SK-MEL-5 (cell line): ENCODE measurements at places on chromosomes 3 and 15.

DNA sequence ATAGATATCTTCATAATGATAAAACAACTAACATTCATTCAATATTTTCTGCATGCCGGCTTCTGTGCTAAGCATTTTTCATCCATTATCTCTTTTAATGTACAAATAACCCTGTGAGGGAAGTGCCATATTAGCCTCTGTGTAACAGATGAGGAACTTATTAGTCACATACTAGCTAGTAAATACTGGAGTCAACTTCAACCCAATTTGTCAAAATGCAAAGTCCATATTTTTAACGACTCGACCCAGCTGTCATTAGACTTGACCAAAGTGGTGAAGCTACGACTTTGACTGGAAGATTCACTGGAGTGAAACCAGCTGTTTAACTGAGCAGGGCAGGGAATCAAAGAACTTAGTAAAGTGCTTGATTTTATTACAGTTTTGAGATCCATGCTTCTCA lies 41.6 kb downstream of the PARP15 start:
- DNase-seq, result no peak

DNA sequence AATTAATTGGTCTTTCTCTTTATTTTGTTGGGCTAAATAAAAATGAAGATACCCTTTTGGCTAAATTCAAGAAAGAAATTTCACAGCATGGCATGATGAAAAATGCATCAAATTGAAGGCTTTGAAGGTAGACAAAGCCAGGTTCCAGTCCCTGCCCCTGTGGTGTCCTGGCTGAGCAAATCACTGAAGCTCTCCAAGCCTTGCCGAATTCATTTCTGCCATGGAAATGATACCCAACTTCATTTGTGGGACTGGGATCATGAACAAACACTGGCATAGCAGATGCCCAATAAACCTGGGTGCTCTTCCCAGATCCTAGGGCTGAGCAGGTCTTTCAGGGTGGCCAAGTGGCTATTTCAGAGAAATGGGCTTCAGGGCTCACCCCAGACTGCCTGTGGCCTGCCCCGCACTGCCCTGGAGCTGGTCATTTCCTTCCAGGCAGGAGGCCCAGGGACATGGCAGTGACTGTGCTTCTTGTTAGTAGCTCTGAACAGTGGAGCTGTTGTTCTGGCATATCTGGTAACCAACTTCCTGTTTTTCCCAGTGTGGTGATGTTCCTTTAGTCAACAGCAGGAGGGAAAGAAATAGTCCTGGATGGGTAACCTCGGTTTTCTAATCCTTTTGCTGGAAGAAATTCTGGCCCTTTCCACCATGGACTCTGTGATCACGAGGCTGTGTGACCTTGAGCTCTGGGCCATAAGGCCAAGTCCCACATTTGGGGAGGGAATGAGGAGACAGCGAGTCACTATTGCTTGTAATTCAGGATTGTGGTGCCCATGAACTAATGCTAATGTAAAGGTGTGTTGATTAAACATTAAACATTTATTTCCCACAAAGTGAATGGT lies 47.6 kb downstream of the CTDSPL start:
- peak; percentile 93 for DNase-seq

- DNase-seq, result no peak
Observed at GRCh38 chr15:83794209-83794608, 140.3 kb downstream of the ADAMTSL3 start.

DNA sequence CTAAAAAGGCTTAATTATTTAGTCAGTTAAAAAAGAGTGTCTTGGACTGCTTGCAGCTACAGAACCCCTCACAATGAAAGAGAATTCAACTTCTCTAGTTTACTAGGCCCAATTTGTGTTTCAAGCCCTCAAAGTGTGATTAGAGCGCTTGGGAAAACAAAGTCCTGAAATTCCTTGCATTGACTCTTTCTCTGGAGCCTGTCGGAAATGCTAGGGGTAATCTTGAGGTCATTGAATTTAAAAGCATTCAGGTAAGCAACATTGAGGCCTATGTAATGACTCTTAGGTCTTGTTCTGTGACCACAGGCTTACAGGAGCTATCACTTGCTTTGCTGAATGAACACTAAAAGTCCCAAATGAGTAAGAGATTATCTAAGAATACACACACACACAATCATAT lies 186.0 kb downstream of the NLGN1 start:
- DNase-seq, result no peak

DNA sequence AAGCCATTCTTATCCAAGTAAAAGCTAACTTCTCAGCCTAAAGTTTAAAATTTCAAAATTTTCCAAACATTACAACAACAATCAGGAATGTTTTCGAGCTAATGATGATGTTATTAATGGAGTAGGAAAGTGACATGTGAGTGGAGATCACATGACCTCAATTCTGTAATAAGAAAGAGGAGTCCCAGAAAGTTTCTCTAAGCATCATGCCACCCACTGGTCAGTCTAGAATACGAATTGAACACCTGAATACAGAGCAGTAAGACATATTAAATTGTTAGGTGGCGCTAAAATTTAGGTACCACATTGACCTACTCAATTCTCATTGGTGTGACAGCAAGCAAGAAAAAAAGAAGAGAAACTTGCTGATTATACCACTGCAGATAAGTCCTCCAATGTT lies 163.9 kb downstream of the DCLK3 start:
- peak; percentile 7 for DNase-seq

DNA sequence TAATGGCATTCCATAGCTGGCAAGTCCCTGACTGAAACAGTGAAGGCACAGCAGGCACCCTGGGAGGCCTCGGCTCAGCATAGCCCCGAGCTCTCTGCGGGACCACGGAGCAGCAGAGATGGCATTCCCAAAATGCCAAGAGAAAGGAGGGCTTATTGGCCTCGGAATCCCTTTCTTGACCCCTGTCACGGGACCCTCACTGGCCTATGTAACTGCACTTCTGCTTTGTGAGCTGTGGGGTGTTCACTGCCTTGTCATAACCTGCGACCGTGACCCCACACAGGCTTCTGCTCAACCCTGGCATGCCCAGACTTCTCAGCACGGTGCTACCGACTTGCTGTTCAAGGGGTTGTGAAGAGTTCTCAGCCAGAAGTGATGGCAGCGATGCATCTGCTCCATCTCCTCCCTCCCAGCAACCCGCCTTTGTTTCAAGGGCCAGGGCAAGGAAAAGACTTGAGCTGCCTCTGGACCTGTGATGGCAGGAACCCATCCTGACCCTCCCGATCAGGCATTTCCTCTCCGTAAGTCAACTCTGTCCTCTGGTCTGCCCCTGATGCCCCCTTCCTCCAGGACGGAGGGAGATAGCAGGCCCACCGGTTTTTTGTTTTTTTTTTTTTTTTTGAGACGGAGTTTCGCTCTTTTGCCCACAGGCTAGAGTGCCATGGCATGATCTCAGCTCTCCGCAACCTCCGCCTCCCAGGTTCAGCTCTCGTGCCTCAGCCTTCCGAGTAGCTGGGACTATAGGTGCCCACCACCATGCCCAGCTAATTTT lies 30.5 kb downstream of the EHD4 start:
- no peak for DNase-seq

GRCh38 chr3:122427857-122428471 lies 12.1 kb upstream of the WDR5B start:
- DNase-seq, result no peak

GRCh38 chr15:56608140-56608778 lies 125.0 kb downstream of the ZNF280D start:
- no peak for DNase-seq

DNA sequence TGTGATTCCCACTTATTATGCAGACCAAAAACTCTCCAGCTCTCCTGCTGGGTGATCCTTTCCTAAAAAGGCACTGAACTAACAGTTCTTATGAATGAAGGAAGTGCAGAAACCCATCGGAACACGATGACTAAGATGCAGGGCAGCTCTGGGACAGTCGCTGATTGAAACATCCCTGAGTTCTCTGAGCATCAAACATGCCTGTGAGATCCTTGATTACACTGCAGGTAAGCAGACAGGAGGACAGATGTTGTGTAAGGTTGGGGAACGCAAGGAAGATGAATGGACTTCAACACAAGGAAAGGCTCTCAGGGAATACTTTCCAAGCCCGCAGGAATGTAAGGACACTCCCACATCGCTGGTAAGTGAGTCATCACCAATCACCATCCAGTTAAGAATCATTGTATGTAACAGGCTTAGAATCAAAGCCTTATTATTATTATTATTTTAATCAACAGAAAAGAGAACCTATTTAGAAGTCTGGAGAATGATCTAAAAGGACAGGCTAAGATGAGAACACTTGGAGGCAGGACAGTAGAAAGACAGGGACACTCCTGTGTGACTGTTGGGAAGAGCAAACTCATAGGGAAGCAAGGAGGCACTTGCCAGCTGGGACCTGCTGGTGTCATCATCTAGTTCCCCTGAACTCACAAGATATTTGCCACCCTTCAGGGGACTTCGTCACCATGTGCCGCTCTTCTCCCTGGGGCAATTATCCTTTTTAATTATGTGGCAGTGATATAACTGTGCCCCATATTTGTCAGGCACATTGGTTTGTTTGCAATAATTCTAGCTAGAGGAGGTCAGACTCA lies 26.0 kb downstream of the TMEM158 start:
- DNase-seq, result peak; percentile 67
